Cortex of kidney (tissue), 1 donor: ENCODE measurements at places on chromosomes 2 and 18.

- no peak for DNase-seq
These were observed 8.6 kb upstream of the CDCA7 start for GRCh38 chr2:173346035-173346434.

- DNase-seq = no peak
These were observed 181.9 kb downstream of the MREG start for GRCh38 chr2:215831296-215831913.

GRCh38 chr2:20656561-20656960, 5.7 kb upstream of the HS1BP3 start:
- no peak for DNase-seq

GRCh38 chr2:163774862-163775261, 39.1 kb upstream of the FIGN start:
- DNase-seq = no peak

DNA sequence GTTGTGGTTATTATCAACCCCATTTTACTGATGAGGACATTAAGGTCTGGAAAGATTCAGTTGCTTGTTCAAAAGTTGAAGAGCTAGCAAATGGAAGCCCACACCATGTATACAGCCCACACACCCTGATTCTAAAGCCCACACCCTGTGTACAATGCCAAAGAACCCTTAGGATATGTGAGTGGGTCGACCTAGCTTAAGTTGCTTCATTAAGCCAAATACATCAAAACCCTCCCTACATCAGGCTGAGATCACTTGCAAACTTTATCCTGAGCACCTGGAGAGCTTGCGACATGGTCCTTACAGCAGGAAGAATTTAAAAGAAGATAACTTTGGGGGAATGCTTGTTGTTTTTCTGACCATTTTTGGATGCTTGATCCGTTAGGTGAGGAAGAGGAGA, 435 bp upstream of the ARHGAP25 start:
- no peak for DNase-seq

DNA sequence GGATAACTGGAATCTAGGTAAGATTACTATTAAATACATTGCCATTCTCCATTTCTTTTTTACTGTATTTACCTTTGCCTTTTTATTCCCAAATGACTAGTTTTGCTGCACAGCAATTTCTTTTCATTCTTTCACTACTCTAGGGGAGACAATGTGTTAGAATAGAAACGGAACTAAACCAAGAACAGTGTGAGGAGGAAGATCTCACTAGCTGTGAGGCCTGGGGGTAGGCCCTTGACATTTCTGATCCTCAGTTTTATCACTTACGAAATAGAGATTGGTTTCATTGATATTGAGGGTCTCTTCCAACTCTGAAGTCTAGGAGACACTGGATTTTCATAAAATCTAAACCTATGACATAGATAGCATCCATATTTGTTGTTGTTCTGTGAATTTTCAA, 191.1 kb downstream of the IKZF2 start:
- DNase-seq = no peak

- no peak for DNase-seq
These were observed 303.7 kb upstream of the HS6ST1 start for GRCh38 chr2:128622371-128622770.

DNA sequence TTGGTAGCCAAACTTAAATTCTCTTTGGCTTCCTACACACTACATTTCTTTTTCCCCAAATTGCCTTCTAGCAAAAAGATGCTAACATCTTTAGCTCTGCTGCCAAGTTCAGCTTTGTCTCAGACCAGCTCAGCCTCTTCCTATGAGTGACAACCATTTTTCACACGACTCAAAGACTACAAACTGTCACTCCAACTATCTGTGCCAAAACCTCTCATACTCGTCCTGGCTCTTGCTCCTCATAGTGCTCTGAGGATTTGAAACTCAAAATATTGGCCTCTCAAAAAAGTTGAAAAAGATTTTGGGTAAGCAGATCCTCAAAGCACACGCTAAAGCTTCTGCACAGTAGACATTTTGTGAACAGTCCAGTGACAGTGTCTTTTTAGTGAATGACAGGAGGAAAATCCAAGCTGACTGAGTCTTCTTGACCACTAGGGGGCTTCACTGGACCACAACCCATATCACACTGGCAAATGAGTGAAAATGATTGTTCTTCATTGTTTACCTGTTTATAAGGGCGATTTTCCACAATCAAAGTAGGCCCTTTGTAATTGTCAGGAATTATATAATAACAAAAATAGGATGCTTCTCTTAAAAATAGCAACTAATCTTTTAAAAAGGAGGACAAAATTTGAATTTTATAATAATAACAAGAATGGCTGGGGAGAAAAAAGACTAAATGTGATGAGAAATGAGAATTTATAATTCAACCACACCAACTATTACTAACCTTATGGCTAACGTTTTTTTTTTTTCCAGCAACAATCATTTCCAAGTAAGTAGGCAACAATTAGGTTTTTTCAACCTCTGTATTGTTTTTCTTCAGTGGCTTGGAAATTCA, 85.5 kb upstream of the PGAP1 start:
- DNase-seq = no peak

DNA sequence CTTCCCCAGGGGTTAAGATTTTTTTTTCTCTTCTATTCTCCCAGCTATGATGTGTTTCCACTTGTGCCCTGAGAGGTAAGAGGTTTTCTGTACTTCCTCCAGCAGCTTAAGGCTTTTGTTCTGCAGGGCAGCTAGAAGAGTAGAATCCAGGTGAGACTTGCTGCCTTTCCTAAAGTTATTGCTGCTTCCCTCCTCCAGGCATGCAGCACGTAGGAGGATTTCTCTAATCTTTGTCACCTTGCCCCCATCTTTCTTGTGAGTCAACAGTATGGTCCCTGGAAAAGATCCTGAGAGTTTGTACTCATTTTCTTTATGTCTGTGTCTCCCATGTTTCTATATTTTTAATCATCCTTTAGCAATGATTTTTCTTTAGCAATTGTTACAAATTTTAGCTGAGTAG, 462.2 kb downstream of the SETBP1 start:
- DNase-seq = no peak

- DNase-seq = no peak
These were observed 447.5 kb downstream of the TNS1 start for GRCh38 chr2:217555081-217555876.

- no peak for DNase-seq
These were observed 224.7 kb downstream of the CDH7 start for GRCh38 chr18:65975536-65975935.

GRCh38 chr2:195929531-195929930, 139.1 kb downstream of the DNAH7 start:
- DNase-seq = no peak

- DNase-seq = no peak
These were observed 343.8 kb downstream of the SUCLG1 start for GRCh38 chr2:84115173-84115857.

GRCh38 chr2:167544602-167545001, 656.3 kb downstream of the XIRP2 start:
- DNase-seq = no peak

- no peak for DNase-seq
These were observed 170.7 kb downstream of the ZNF804A start for GRCh38 chr2:184769023-184769422.

- no peak for DNase-seq
These were observed 44.8 kb downstream of the ASAP2 start for GRCh38 chr2:9251154-9252001.

GRCh38 chr2:172081221-172082022, 3.9 kb upstream of the DLX1 start:
- no peak for DNase-seq

GRCh38 chr2:144011553-144011952, 508.4 kb downstream of the ZEB2 start:
- DNase-seq = no peak

DNA sequence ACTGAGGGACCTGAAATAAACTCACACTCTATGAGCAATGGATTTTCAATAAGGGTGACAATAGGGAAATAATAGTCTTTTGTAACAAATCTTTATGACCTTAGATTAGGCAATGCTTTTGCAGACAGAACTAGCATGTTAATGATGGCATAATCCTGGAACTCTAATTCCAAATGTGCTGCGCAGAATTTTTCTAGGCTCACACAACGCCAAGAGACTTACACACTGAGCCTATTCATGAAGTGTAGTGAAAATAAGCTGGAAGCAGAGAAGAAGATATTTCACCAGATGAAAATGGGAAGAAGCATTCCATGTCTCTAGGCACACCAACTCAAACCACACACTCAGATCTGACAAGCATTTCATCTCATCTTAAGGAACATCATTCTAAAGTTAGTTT, 178.5 kb downstream of the L3MBTL4 start:
- no peak for DNase-seq

- no peak for DNase-seq
These were observed 8.1 kb downstream of the RNF103 start for GRCh38 chr2:86615596-86615995.

- DNase-seq = no peak
These were observed 1.5 kb downstream of the INO80D start for GRCh38 chr2:206084439-206084869.

GRCh38 chr2:54836477-54836876, 113.0 kb downstream of the EML6 start:
- DNase-seq = no peak

DNA sequence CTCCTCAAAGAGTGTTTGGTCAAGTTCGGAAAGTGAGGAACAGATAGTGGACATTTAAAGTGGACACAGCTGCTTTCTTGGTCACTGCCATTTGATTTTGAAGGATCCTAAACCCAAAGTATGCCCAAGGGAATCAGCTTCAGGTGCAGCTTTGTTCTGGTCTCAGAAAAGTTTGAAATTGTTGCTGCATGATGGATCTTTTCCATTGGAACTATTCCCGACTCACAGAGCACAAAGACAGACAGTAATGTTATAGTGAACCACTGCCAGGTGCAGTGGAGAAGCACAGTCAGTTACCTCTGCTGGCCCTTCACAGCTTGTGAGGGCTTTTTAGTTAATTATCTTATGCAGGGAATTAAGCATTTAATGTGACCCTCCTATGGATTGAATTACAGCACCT, 301.7 kb downstream of the PHLPP1 start:
- DNase-seq = no peak

DNA sequence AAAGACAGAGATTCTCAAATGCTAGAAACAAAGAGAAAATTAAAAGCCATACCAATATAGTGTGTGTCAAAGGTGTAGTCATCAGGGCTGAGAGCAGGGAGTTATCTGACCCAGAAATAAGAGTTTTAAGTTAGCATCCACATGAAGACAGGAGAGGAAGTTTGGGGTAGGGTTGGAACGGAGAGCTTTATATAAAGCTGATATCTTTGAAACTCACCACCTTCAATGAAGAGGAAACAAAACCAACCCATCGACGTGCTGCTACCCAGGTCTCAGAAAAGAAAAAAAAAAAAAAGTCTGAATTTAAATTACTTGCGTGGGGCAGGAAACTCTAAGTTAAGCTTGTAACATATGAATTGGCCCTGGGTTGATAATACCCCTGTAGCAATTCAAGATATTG, 42.4 kb downstream of the ARL4C start:
- no peak for DNase-seq

DNA sequence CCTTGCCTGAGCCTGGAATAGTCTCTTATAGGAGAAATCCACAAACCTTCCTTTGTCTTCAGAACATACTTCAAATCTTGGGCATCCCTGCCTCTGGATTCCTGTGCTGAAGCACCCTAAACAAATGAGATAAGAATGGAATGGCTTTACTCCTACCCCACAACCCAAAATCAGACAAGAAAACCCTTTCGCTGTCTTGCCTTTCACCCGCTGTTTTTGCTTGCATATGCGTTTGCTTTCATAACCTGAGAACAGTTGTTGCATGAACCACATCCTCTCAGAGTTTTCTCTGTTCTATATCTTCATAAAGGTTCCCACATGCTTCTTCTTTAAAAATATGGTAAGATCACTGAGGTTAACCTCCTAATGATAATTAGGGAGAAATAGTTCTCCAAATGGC, 132.1 kb upstream of the MAP3K20 start:
- DNase-seq = no peak

- no peak for DNase-seq
These were observed 675 bp downstream of the FZD5 start for GRCh38 chr2:207768866-207769596.

- DNase-seq = no peak
These were observed 42.5 kb downstream of the TRIB2 start for GRCh38 chr2:12759248-12759647.

DNA sequence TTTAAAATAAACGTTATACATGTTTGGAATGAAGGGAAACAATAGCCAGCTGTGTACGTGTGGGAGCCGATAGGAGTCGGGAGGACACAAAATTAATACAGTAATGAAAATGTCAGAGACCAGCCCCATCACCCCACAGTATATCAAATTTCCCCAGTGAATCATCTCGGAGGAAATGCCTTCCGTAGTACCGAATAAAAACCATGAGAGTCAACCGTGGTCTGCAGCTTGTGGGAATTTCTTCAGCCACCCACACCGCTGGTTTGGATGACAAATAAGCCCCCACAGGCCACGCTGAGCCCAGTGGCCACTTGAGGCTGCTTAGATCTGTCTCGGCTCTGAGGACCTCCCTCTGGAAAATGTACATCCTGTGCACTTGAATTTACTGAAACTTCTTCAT, 133.7 kb downstream of the COL6A3 start:
- DNase-seq = no peak

GRCh38 chr2:209960676-209961630, 41.5 kb upstream of the RPE start:
- no peak for DNase-seq

- DNase-seq = no peak
These were observed 241.0 kb downstream of the LRP1B start for GRCh38 chr2:141889788-141890187.

GRCh38 chr18:40413160-40413559, 1541.9 kb upstream of the PIK3C3 start:
- DNase-seq = no peak

DNA sequence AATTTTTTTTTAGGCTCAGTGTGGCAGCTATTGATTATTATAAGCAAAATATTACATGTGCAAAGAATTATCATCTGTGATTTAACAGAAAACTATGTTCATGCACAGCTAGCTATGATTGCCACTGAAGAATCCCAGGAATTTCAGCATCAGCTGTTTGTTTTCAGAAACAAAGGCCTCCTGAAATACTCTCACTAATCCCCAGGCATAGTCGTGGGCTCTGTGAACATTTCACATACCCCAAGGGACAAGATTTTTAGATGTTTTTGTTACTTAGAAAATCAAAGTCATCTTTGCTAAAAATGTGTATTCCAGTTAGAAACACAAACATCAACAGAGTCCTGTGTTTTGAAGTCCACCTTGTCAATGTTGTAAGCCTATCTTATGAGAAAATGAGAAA, 156.1 kb downstream of the MYO1B start:
- DNase-seq = no peak

- no peak for DNase-seq
These were observed 276.5 kb upstream of the NRP2 start for GRCh38 chr2:205405752-205406151.

DNA sequence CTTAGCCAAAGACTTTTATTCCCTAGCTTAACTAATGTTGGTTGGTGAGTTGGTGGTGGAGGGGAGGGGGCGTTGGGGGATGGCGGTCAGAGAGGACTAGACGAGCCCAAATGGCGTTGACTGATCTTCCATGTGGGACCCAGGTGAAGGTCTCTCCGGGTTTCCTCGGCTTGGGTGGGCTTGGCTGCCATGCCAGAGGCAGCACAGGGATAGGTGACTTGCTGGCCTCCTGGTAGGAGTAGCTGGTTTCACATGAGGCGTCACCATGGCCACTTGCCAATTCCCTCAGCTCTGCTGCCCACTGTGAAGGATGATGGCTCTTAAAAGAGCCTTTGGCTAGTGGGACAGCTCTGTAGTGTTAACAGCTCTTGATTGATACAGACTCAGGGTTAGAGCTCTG, 1337.0 kb upstream of the FAM98A start:
- no peak for DNase-seq

- no peak for DNase-seq
These were observed 18.8 kb upstream of the CASP10 start for GRCh38 chr2:201164166-201164565.
